ENCODE measurements at places on chromosomes 1 and 21.

GRCh38 chr1:22827666-22828483, 117.2 kb downstream of the EPHB2 start:
- DNase-seq, result peak; percentile 89

- no peak for DNase-seq
Measured at GRCh38 chr1:235504122-235504493, at the start of gene B3GALNT2. B3GALNT2 (minus strand) TSS chr1:235504452; CDS start chr1:235504252, 200 bp downstream.

GRCh38 chr1:71473331-71473730, 392.5 kb upstream of the ZRANB2 start:
- no peak for DNase-seq

- DNase-seq, result no peak
Measured at GRCh38 chr1:43067977-43068751, 103.9 kb downstream of the EBNA1BP2 start.

DNA sequence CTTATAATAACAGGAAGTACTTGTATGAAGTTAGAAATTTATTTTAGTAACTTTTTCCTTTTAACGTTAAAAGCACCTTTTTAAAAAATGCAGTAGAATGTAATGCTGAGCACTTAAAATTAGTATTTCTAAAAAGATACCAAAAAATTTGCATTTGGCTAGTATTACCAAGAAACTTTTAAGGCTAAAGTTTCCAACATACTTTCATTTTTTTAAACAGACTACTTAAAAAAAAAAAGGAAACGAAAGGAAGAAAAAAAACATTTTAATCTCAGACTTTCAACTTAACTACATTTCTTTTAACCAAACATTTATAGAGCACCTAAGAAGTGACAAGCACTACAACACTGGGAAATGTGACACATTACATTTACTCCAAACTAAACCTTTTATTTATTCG, 2.8 kb downstream of the ARID4B start:
- DNase-seq, result no peak

DNA sequence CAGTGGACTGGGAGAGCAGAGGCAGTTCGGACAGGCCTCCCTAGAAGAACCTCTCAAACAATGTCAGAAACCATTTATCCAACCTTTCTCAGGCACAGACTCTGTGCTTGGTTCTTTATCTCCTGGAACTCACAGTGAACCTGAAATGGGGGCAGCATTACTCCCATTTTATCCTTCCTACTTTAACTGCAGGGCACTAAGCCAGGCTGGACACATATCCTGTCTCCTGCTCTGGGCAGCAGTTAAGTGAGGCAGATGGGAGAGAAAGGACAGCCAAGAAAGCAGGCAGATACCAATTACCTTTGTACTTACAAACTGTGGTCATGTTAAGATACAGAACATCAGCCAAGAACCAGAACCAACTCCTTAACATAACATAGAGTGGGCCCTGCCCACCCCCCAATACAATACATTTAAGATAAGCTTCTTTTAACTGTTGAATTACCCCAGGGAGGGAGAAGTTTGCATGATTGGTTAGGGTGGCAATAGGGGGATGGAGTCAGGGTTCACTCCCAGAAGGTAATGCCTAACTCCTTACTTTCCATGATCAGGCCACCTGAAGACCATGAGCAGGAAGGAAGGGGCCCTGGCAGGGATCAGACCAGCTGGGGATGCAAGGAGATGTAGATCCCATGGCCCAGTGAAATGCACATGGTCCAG, 10.9 kb downstream of the KDF1 start:
- no peak for DNase-seq

- DNase-seq, result peak; percentile 82
Measured at GRCh38 chr21:42524341-42525028, 10.8 kb downstream of the SLC37A1 start.

DNA sequence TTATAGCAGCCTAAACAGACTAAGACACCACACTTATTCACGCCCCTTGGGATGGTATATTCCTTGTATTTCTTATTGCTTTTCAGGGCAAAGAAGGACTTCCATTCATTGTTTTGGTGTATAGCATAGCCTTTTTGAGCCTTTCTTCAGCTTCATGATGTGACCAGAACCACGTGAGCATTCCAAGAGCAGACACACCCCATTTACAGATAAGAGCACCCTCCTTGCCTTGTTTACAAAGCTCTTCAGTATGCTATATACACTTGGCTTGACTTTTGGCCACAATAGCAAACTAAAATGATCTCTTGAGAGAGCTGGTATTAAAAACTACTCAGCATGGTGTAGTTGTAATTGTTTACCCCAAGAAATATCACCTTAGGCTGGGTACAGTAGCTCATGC, 78.7 kb downstream of the PIK3R3 start:
- no peak for DNase-seq

- no peak for DNase-seq
Measured at GRCh38 chr21:38388647-38389353, 109.5 kb downstream of the ERG start.

- no peak for DNase-seq
Measured at GRCh38 chr1:10903421-10903820, 107.0 kb upstream of the CASZ1 start.
